ENCODE measurements at places on chromosomes 2 and 18. TPM values are rescaled to one million over a fixed set of nuclear protein-coding genes. Genes with fewer than 3 reads are reported as not detected.

SERPINB5 gene
- not detected for total RNA-seq

RAMP1 gene
- total RNA-seq: not detected

DNA sequence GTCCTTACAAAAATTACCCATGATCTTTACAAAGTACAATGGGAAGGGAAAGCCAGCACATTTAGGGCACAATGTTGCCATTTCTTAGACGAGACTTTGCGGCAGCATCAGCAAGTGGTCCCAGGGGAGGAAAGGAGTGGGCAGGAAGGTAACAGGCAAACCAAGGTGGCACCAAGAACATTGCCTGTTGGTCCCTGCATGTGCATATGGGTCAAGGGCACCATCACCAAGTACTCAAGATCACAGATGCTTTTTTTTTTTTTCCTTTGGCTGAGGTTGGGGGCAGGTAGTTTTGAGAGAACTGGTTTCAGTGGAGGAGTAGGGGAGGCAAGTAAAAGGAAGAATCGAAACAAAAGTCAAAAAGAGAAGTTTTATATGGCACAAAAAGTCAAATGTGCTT is 752 bp upstream of the CYTIP start:
- H3K27me3 ChIP-seq: peaks cover 6% of the 10 kb centered on the region
- no peak overlapping the region for H3K4me3 ChIP-seq
- no peak for DNase-seq
- H3K4me1 ChIP-seq: no peaks in the 10 kb centered on the region

TBR1 gene
- total RNA-seq: not detected

DNA sequence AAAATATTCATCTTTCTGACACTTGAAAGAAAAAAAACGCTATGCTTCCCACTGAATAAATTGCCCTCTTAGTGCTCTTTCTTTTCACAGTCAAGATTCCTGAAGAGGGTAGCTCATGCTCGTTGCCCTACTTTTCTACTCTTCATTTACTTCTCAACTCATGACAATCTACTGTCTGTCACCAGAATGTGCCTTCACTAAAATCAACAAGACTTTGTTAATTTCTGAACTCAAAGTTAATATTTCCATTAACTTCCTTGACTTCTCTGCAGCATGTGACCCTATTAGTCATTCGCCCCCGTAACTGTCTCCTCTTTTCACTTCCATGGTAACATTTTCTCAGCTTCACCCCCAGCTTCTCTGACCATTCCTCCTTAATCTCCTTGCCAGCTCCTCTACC is 98.9 kb upstream of the MAPRE2 start:
- DNase-seq: no peak
- H3K4me1 ChIP-seq: peaks cover 19% of the 10 kb centered on the region
- no peak overlapping the region for H3K27ac ChIP-seq
- no peak overlapping the region for H3K4me3 ChIP-seq
- H3K36me3 ChIP-seq: no peaks in the 10 kb centered on the region
- H3K27me3 ChIP-seq: no peaks in the 10 kb centered on the region

NPAS2 gene
- total RNA-seq: 14.8 TPM

TLX2 gene
- not detected for total RNA-seq

IL36A gene
- not detected for total RNA-seq

ALK gene
- not detected for total RNA-seq

GRCh38 chr2:102484310-102485061 is 11.5 kb downstream of the SLC9A4 start:
- no peak overlapping the region for H3K4me3 ChIP-seq
- no peak overlapping the region for H3K27ac ChIP-seq
- H3K4me1 ChIP-seq: no peaks in the 10 kb centered on the region
- H3K27me3 ChIP-seq: 0 out of 3 replicates have a peak, but pooled peaks cover 5% of the 10 kb centered on the region
- H3K36me3 ChIP-seq: no peaks in the 10 kb centered on the region
- no peak for DNase-seq

HK2 gene
- 24.4 TPM for total RNA-seq

GTF2A1L gene
- not detected for total RNA-seq
